ENCODE measurements at places on chromosomes 3 and 15. TPM values are rescaled to one million over a fixed set of nuclear protein-coding genes. Genes with fewer than 3 reads are reported as not detected.

Gene DUOXA2
- polyA plus RNA-seq, result not detected

Gene FBLN2
- 65.9 TPM for polyA plus RNA-seq

Gene NDN
- 203 TPM for polyA plus RNA-seq

Gene SECISBP2L
- 26.3 TPM for polyA plus RNA-seq

Gene SAMMSON
- polyA plus RNA-seq, result 0.15 TPM

Gene ADAMTSL3
- 40.8 TPM for polyA plus RNA-seq

Gene SHF
- polyA plus RNA-seq, result 9.0 TPM

Gene CRABP1
- 65.2 TPM for polyA plus RNA-seq

Gene HHATL
- polyA plus RNA-seq, result 39.2 TPM

Gene FBXO40
- 2.3 TPM for polyA plus RNA-seq

Gene HESX1
- 1.7 TPM for polyA plus RNA-seq

Gene KBTBD13
- polyA plus RNA-seq, result 2.4 TPM

Gene PATL2
- polyA plus RNA-seq, result 1.1 TPM

Gene GRM7
- polyA plus RNA-seq, result not detected

Gene SLC25A20
- polyA plus RNA-seq, result 15.1 TPM

Gene CA12
- 2.9 TPM for polyA plus RNA-seq

Gene MEX3B
- polyA plus RNA-seq, result 14.9 TPM

Gene WDR6
- 99.3 TPM for polyA plus RNA-seq

Gene ECE2
- polyA plus RNA-seq, result not detected

Gene ISL2
- polyA plus RNA-seq, result not detected

Gene TRH
- polyA plus RNA-seq, result 0.18 TPM

Gene FAM162A
- polyA plus RNA-seq, result 30.6 TPM

Gene BTLA
- 0.15 TPM for polyA plus RNA-seq

Gene SGO1
- 5.5 TPM for polyA plus RNA-seq

Gene CYP1A2
- 0.10 TPM for polyA plus RNA-seq

Gene THAP10
- 2.3 TPM for polyA plus RNA-seq

Gene CGNL1
- 12.9 TPM for polyA plus RNA-seq

Gene GPR149
- polyA plus RNA-seq, result 0.05 TPM

Data from muscle of leg (tissue), 16 donors.